Stimulated activated CD4-positive, alpha-beta T cell treated with anti-CD3 and anti-CD28 coated beads, TNF-alpha, amount 100 ng/mL, for 48 hours (primary cell): ENCODE measurements at places on chromosomes 11 and 22.
A peak's percentile ranks its signal among the peaks of the same experiment; 100 is the strongest.

GRCh38 chr22:25172153-25172552, 27.5 kb upstream of the CRYBB3 start:
- peak; percentile 4 for DNase-seq

DNA sequence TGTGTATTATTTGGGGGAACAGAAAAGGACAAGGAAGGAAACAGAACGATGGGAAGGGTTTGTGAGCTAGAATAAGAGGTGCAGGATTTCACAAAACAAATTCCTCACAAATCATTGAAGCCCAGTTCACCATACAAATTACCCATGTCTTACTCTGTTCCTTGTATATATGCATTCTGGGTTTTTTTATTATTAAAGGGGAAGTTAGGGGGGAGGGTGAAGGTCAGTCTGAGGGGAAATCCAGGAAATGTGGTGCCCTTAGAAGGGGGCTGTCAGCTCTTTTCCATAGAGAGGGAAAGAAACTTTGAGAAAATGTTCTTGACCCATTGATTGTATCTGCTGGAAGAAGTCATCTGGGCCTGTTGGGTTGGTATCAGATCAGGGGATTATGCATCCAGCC, 90.8 kb downstream of the RNF169 start:
- no peak for DNase-seq

GRCh38 chr11:45921561-45922424, 663 bp upstream of the LARGE2 start:
- no peak for DNase-seq

DNA sequence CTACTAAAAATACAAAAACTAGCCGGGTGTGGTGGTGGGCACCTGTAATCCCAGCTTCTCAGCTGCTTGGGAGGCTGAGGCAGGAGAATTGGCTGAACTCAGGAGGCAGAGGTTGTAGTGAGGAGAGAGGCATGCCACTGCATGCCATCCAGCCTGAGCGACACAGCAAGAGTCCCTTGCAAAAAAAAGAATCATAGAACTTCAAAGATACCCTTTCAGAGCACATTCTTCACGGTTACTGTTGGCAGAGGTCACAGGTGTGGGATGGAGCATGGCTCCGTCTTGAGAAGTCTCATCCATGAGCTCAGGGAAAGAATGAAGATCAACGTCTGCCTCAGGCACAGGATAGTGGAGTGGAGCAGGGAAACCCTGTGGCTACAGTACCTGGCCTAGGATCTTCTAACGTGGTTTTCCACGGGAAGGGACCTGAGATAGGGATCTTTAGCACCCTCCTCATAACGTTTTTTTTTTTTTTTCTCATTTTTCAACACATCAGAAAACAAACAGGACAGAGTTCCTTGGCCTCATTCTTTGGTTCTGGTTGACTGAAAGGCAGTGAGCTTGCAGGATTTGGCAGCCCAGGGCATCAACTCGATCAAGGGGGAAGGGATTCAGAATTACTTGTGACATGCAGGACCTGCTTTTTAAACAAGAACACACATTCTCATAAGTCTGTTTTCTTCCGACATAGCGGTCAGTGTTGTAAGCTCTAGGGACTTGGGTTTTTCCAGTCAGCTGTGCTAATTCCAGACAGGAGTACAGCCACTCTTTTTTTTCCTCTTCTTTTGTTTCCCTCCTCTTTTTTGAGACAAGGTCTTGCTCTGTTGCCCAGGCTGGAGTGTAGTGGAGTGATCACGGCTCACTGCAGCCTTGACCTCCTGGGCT, 22.8 kb downstream of the F2 start:
- no peak for DNase-seq

- DNase-seq: no peak
Measured at GRCh38 chr11:2287091-2287490, 14.6 kb downstream of the C11orf21 start.

DNA sequence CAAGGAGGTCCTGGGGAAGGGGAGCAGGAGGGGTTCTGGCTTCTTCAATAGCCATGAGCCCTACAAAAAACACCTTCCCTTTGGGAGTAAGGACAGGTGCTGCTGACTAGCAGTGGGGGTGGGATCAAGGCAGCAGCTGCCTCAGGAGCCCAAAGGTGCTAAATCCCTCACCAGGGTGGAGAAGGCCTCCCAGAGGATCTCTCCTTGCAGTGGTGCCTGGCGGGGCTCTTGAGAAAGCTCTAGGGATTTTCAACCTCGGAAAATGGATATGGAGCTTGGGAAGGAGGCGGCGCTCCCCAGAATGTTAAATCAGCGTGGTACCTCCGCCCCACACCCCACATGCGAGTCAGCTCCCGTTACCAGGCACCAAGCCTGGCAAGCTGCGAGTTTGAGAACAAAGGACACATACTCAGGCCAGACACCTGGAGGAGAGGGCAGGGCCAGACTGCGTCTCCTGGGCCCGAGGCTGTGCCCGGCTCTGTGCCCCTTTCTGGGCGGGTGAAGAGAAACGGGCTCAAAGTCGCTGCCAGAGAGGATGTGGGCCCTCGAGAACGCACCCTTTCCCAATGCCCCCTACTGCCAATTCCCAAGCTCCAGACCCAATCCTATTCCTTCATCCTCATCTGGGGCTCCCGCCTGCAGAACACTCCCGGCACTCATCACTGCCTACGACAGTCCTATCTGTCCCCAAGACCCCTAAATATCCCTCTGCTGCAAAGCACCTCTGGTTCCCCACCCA, 139.0 kb downstream of the BRD1 start:
- no peak for DNase-seq

GRCh38 chr11:31805037-31805628, 6.0 kb downstream of the PAX6 start:
- DNase-seq: no peak

DNA sequence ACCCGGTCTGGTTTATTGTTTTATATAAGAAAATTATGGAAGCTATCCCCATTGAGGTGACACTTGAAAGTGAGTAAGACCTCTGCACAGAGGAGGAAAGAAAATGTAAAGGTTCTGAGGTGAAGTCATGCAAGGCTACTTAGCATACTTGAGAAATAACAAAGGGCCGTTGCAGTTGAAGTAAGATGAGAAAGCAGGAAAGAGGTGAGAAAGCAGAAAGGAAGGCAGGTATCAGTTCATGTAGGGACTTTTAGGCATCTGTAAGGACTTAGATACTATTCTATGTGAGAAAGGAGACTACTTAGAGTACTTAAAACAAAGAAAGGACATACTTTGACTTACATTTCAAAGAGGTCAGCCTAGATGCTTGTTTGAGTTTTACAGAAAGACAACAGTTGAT, 84.7 kb downstream of the CASP12 start:
- DNase-seq: no peak

GRCh38 chr11:69213964-69214363, 58.2 kb downstream of the SMIM38 start:
- DNase-seq: no peak

DNA sequence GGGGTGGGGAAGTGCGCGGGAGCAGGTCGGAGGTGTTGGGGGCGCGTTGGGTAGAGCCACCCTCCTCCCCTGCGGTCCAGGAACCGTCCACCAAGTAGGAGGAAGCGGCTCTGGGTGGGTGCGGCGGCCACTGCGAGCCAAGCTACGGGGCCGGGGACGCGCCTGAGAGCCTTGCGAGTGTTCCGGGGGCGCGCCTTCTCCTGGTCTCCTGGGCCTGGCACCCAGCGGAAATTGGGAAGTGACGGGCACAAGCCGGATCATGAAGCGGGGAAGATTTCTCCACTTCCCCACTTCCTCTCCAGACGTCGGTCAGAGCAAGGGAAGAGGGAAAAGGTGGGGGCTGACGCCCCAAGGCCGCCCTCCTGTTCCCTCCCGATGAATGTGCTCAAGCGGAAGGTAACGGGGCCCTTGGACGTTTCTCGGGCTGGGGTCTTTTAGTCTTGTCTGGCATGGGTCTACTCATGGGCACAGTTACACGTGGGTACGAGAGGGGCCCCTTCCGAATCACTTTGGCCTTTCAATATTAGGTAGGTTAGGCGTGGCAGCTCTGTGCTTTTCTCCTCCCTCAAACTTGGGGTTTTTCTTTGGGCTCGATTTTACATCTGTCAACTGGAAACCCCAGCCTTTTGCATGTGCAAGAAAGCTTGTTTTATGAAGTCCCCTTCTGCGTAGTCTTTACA, 865 bp downstream of the RBM14 start:
- no peak for DNase-seq

DNA sequence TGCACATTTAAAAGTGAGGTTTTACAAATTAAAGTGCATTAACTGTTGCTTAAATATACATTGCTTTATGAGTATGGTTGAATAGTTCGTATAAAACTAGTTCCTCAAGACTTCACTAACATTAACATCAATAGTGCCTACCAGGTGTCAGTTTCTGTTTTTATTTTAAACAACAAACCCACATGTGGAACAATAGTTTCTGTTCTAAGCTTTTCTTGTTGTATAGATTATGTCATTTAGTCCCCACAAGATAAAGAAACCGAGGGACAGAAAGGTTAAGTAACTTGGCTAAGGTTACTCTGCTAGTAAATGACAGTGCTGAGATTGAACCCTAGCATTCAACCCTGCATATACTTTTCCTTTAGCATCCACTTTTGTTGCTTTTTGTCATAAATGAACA, 41.4 kb upstream of the ST14 start:
- DNase-seq: no peak

DNA sequence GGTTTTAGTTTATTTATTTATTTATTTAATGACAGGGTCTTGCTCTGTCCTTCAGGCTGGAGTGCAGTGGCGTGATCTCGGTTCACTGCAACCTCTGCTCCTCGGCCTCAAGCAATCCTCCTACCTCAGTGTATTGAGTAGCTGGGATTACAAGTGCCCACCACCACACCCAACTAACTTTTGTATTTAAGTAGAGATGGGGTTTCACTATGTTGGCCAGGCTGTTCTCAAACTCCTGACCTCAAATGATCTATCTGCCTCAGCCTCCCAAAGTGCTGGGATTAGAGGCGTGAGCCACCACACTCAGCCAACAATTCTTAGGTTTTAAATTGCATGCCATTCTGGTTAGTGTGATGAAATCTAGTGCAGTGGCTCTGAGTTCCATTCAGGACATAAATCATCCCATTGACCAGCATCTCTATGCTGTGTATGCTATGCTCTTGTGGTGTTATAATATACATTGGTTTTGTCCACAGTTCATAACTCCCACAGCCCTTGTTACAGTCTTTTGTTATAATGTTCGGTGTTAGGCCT, 28.5 kb downstream of the ZNF280B start:
- no peak for DNase-seq

DNA sequence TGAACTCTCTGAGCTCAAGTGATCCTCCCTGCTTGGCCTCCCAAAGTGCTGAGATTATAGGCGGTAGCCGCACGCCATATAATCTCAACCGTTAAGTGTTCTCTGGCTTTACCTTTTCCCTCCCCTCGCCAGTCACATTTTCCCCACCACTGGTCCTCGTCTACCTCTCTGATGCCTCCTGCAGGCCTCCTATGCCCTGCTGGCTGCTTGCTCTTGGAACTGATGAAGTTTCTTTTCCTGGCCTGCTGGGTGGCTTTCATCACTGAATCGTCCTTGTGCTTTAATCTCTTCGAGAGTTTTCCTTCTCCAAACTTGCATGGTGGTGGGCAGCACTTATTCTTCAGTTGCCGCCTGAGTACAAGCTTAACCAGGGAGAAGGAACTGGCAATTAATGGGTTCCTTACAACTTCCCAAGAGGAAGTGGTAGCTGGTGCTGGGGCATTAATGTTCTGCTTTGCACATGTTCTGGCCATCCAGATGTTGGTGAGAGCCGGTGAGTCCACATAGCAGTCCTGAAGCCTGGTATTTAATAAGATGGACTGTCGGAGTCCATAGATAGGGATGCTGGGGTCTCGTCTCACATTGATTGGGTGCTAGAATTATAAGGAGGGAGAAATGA, 1.3 kb downstream of the C22orf31 start:
- no peak for DNase-seq

DNA sequence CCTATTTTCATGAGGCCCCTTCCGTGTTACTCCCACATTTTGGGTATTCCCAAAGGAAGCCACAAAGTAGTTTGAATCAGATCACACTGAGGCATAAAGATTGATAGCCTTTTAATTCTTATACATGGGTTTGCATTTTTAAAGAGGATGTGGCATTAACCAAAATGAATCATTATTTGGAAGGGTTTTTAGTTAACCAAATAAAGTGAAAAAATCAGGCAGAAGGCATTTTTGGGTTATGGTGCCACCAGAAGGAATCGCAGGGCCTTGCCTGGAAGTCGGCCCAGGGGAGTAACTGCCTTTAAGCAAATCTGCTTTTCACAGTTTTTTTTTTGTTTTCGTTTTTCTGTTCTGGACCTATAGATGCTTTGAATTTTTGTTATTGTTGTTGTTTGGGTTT, 55.4 kb downstream of the HSD17B12 start:
- DNase-seq: no peak

- DNase-seq: peak; percentile 10
Measured at GRCh38 chr11:14644226-14645014, 816 bp downstream of the PDE3B start.

GRCh38 chr11:73099512-73100266, 42.4 kb downstream of the FCHSD2 start:
- DNase-seq: no peak

DNA sequence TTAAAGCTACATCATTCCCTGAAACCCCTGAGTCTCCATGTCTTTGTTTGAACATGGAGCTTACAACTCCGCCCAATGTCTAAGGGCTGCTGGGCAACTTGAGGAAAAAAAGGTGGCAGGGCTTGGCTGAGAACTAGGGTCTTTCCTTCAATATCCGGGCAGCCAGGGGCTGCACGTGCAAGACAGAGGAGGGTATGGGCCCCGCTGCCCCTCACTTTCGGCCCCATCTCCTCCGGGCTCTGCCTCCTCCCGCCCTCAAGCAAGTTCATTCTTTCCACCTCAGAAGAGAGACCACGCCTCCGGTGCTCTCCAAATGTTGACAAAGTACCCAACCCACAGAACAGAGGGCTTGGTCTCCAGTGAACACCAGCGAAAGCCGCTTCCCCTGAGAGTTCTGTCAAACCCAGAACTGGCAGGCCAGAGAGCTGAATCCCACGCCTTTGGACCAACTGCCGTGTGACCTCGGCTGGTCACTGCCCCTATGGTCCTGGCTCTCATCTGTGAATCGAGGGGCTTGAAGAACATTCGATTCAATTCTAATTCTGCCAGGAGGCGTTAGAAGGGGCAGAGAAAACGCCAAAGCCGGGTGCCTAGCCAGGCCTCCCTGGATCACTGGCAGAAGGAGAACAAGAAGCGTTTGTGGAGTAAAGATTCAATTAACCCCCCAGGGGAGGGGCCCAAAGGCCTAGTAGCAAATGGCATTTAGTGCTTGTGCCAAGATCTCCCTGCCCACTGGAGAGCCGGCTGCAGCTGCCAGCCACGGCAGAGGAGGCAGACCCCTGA, 7.3 kb downstream of the PDGFB start:
- DNase-seq: no peak

- DNase-seq: no peak
Measured at GRCh38 chr11:50174189-50174588, 141.5 kb downstream of the OR4C45 start.

DNA sequence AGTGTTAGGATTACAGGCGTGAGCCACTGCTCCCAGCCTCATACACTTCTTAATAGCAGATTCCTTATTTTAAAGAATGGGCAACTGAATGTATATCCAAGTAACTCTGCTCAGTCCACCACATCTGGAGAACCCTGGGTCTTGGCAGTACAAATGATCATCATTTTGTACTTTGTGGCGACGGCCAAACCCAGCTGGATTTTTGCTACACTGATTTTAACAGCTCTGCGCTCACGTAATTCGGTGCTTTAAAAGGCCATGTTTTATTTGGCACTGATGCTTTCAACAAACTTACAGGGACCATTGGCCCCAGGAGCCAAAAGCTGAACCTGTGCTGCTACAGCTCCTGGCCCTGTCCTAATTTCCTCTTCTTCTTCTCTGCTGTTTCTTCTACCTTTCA, 60.8 kb upstream of the PDE3B start:
- DNase-seq: no peak
